ENCODE measurements at places on chromosomes 3 and 15. TPM values are rescaled to one million over a fixed set of nuclear protein-coding genes. Genes with fewer than 3 reads are reported as not detected.
A peak's percentile ranks its signal among the peaks of the same experiment; 100 is the strongest.

- no peaks in the 10 kb centered on the region for H3K36me3 ChIP-seq
- H3K27ac ChIP-seq = no peak overlapping the region
- no peaks in the 10 kb centered on the region for H3K27me3 ChIP-seq
- H3K4me3 ChIP-seq = no peak overlapping the region
These were observed 125.9 kb downstream of the ATP10A start for GRCh38 chr15:25737218-25737643.

DNA sequence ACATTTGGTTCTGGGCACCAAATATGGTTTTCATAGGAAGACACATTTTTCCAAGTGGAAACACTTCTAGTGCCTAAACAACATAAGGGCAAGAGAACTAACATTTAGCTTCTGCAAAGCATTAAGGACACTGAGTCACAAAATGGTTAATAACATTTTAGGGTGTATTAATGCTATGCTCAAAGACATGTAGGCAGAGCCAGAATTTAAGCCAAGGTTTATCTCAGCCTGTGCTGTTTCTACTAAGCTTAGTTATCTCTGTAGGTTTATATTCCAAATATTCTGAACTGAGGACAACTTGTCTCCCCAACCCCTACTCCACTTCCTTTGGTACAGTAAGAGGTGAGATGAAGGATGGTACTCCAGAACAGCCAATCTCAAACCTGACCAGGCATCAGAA is 54.1 kb upstream of the AKAP13 start:
- no peak for DNase-seq
- H3K27ac ChIP-seq = no peak overlapping the region
- peaks cover 4% of the 10 kb centered on the region for H3K4me1 ChIP-seq
- H3K4me3 ChIP-seq = no peak overlapping the region
- no peaks in the 10 kb centered on the region for H3K36me3 ChIP-seq

Gene BCL2A1
- 1.1 TPM for total RNA-seq

DNA sequence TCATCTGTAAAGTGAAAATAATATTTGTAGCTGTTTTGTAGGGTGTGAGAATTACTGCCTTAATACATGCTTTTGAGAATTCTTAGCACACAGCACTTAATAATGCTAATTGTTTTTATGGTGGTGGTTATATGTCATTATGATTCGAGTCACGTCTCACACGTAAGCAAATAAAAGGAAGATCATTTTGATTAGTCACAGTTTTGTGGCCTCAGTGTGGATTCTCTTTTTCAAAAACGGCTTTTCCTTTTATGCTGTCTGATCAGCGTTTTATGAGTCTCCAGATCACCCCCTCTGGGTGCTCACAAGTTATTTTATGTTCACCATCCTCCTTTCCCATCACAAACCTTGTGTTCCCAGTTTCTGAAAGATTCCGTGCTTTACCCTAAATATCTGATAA is 255.6 kb upstream of the CNTN4 start:
- H3K36me3 ChIP-seq = no peaks in the 10 kb centered on the region
- H3K4me1 ChIP-seq = no peaks in the 10 kb centered on the region
- H3K27ac ChIP-seq = no peak overlapping the region
- DNase-seq = no peak
- no peak overlapping the region for H3K4me3 ChIP-seq

- H3K4me1 ChIP-seq = no peaks in the 10 kb centered on the region
- no peaks in the 10 kb centered on the region for H3K36me3 ChIP-seq
- H3K27ac ChIP-seq = no peak overlapping the region
- DNase-seq = no peak
- no peak overlapping the region for H3K4me3 ChIP-seq
These were observed 315.3 kb upstream of the UBE2E2 start for GRCh38 chr3:22887664-22888291.

- H3K4me1 ChIP-seq = no peaks in the 10 kb centered on the region
- DNase-seq = no peak
- no peaks in the 10 kb centered on the region for H3K27me3 ChIP-seq
- H3K4me3 ChIP-seq = no peak overlapping the region
- H3K27ac ChIP-seq = no peak overlapping the region
- H3K36me3 ChIP-seq = no peaks in the 10 kb centered on the region
These were observed 25.4 kb downstream of the ISG20 start for GRCh38 chr15:88664151-88664778.

DNA sequence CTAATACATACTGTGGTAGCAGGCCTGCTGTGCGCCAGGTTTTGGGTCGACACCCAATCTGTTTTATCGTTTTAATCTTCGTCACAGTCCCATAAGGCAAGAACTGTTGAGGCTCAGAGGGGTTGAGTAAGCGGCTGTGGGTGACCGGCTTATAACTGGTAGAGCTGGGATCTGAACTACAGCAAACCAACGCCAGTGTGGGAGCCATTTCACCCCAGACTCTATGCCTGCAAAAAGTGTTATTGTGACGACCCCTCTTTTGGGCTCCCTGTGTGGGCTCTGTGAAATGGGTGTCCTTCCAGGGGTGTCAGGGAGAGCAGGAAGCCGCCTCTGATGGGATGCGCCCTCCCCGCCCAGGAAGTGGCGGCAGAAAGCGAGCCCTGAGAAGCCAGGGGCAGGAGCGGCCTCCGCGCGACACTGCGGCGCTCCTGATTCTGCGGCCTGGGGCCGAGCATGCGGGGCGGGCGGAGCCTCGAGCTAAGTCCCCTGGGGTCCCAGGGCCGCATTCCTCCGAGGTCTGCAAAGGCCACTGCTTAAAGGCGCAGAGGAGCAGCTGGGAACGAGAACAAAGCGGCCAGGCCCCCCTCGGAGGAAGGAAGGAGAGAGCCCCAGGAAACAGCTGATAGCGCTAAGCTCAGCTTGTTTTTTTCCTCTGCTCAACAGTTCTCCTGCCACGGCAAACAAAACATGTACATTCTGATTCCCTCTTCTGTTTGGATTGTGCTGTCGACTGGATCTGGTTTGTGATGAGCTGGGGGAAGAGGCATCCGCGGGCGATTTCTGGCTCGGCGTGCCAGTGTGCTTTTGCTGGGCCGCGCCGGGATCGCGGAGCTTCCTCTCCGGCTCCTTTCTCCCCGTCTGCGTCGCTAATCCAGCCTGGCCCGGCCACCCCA is 33.9 kb downstream of the GRK7 start:
- H3K27ac ChIP-seq = peak overlapping the region; percentile 53
- no peaks in the 10 kb centered on the region for H3K4me1 ChIP-seq
- peak overlapping the region; percentile 10 for H3K4me3 ChIP-seq
- H3K27me3 ChIP-seq = no peaks in the 10 kb centered on the region

DNA sequence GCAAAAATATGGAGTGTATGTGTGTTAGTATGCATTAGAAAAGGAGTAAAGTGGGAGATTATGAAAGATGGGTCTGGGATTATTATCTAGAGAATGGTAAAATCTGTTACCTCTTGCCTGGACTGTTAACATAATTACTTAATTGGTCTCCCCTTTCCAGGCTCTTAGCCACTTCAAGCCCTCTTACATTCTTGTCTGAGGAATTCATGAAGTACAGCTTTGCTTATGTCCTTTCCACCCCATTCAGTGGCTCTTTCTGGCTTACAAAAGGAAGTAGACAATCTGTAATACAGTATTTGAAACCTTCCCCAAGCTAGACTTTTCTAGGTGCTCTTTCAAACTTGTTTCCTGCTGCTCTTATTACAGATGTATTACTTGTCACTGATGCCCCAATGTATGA is 129.8 kb downstream of the MBNL1 start:
- H3K36me3 ChIP-seq = no peaks in the 10 kb centered on the region
- no peak for DNase-seq
- H3K4me3 ChIP-seq = no peak overlapping the region
- H3K27me3 ChIP-seq = no peaks in the 10 kb centered on the region
- H3K4me1 ChIP-seq = peaks cover 37% of the 10 kb centered on the region
- H3K27ac ChIP-seq = no peak overlapping the region

- H3K27ac ChIP-seq = no peak overlapping the region
- no peaks in the 10 kb centered on the region for H3K27me3 ChIP-seq
- DNase-seq = no peak
- no peak overlapping the region for H3K4me3 ChIP-seq
These were observed 188.5 kb downstream of the ZNF621 start for GRCh38 chr3:40713306-40713705.

Gene ALDH1A2
- total RNA-seq = 4.3 TPM

Gene CDCP1
- 2.7 TPM for total RNA-seq

Gene RASGRP1
- 0.39 TPM for total RNA-seq

DNA sequence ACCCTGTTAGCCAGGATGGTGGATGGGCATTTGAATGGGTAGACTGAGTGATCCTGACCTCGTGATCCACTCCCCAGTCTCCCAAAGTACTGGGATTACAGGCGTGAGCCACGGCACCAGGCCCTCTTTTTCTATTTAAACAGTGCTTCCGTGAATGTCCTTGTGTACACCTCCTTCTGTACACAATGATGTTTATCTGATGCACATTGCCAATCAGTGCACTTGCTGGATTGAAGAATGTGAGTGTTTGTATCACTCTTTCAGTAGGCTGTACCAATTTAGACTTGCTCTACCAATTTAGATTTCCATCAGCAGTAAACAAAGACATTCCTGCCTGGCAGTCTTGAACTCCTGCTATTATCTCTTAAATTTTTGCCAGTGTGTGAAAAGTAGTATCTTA is 8.9 kb upstream of the ZNF619 start:
- no peak for DNase-seq
- H3K4me1 ChIP-seq = no peaks in the 10 kb centered on the region
- H3K36me3 ChIP-seq = peaks cover 4% of the 10 kb centered on the region
- H3K27me3 ChIP-seq = no peaks in the 10 kb centered on the region

GRCh38 chr3:71176366-71176765 is 407.2 kb downstream of the FOXP1 start:
- H3K4me1 ChIP-seq = peaks cover 6% of the 10 kb centered on the region
- DNase-seq = no peak
- H3K36me3 ChIP-seq = no peaks in the 10 kb centered on the region
- no peaks in the 10 kb centered on the region for H3K27me3 ChIP-seq
- no peak overlapping the region for H3K4me3 ChIP-seq
- H3K27ac ChIP-seq = no peak overlapping the region

GRCh38 chr15:31049111-31049510 is 52.4 kb downstream of the TRPM1 start:
- H3K36me3 ChIP-seq = no peaks in the 10 kb centered on the region
- no peak overlapping the region for H3K27ac ChIP-seq
- no peak overlapping the region for H3K4me3 ChIP-seq
- H3K4me1 ChIP-seq = no peaks in the 10 kb centered on the region
